Right ventricle myocardium inferior (tissue), 1 donor: ENCODE measurements at places on chromosomes 13 and 19. TPM values are rescaled to one million over a fixed set of nuclear protein-coding genes. Genes with fewer than 3 reads are reported as not detected.

SAMD4B gene
- 40.6 TPM for total RNA-seq

ERICH4 gene
- total RNA-seq: not detected

MEDAG gene
- total RNA-seq: 4.7 TPM

ADGRE1 gene
- total RNA-seq: 0.38 TPM

ZNF486 gene
- total RNA-seq: 1.5 TPM

- no peak for DNase-seq
Measured at GRCh38 chr13:97749174-97749573, 204.3 kb upstream of the IPO5 start.

DNA sequence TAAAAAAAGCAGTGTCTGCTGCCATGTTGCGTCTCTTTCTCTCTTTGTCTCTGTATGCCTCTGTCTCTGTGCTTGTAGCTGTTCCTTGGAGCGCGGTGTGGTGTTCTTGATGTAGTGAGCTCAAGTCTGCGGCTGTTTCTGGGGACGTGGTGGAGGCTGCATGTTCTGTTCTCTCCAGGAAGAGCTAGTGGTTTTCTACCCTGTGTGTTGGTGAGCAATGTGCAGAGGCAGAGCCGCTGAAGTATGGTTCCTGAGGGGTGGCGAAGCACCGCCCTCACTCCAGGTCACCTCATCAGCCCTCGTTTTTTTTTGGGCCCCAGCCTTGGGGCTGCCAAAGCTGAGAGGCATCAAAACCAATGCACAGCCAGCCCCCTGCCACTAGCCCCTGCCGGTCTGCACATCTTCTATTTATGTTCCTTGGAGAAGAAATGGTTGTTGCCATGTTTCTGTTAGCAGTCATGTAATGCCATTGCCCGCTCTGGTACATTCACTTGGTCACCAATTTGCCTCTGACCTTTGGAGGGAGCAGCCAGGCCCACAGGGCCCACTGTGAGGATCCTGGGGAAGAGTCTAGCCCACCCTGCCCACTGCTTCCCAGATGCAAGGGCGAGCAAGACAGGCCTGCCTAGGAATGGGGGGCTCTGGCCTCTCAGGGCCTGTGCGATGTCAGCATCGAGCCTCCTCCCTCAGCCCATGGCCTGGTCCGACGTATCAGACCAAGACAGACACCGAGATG lies 7.2 kb downstream of the HNRNPL start:
- DNase-seq: no peak

DNA sequence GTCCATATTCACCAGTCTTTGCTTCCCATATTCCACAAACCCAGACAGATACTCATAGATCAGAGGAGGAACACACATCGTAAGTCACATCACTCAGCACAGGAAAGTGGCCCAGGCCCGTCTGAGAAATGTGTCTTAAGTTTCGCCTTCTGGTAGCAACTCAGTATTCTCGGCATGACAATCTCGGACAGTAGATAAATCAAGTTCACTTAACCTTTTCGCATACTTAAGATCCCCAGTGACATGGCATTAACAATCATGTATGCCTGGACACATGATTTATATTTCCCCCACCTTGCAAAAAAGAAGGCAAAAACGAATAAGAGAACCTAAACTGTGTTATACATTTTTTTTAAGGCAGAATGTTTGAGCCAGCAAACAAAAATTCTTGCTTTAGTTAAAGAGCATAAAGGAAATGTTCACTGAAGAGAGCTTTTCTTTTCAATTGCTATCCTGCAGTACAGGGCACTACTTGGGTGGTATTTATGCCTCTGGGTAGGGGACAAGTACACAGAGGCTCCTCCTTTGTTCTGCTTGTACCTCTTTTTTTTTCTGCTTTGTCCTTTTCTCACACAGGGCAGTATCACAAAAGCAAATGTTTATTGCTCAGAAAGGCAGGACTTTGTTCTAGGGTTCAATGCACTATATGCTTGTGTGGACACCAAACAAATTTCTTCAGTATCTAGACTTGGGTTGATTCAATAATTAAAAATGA lies 360.6 kb downstream of the TDRD3 start:
- no peak for DNase-seq

GRCh38 chr13:107379407-107380155 lies 811.6 kb upstream of the ARGLU1 start:
- DNase-seq: no peak

DNA sequence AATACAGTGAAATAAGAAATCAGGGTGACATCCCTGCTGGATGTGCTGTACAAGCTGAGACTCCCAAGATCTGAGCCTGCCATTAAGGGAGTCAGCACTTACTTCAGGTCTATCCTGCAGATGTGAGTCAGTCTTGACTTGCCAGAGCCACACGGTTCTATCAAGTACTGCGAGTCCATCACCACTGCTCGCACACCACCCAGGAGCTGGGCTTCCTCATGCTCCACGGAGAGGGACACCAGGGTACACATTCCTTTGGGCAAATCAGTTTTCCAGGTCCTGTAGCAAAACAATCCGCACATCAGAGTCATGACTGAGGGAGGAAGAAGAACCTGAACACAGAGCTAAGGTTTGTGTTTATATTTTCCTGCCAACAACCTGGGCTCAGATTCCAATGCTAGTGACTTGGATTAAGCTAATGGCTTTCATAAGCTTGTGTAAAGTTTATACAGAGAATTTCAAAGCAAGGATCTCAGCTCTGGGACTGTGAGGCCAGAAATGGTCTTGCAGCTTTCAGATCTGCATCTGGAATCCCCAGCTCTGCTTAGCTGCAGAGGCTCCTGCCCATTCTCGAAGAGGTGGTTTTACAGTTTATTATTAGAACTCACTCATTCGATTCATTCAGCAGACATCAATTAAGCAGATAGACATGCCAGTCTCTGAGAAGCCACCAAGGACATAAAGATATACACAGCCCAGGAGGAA lies 90.6 kb downstream of the KL start:
- DNase-seq: no peak

DNA sequence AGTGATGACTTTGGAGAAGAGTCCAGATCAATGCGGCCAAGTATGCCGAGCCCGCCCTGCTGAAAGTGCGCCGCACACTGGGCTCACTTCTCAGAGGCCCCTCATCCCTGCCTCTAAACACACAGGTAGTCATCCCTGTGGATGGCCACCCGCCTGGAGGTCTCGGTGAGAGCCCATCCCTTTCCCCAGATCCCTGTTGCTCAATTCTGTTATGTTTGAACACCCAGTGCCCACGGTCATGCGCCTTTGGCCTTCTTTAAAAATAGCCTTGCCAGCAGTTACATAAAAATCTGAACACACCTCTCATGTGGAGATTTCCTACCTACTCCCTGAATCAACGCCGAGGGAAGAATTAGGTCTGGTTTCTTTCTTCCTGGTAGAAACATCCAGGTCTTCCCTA lies 11.9 kb downstream of the ELAVL1 start:
- DNase-seq: no peak

- DNase-seq: no peak
Measured at GRCh38 chr19:38977445-38978325, 2.1 kb upstream of the FBXO17 start.
